A549 treated with GW870086 at 1 μM for 4 hours (cell line): ENCODE measurements at places on chromosomes 6 and 20. TPM values are rescaled to one million over a fixed set of nuclear protein-coding genes. Genes with fewer than 3 reads are reported as not detected.

The ESR1 gene
- 0.02 TPM in 1 of 5 replicates, not detected in the others for total RNA-seq

The GPX5 gene
- not detected in 5 replicates for total RNA-seq

The PTCRA gene
- total RNA-seq: not detected in 5 replicates

The MUC21 gene
- not detected in 5 replicates for total RNA-seq

The ZHX3 gene
- 5.0 to 7.9 TPM (median 5.6 TPM) in 5 replicates for total RNA-seq

The KIF25 gene
- 0.05 to 0.22 TPM in 2 of 5 replicates, not detected in the others for total RNA-seq

The MOCS3 gene
- total RNA-seq: 5.6 to 6.3 TPM (median 5.9 TPM) in 5 replicates

The PKHD1 gene
- not detected in 5 replicates for total RNA-seq

The GNMT gene
- total RNA-seq: 0.19 to 0.32 TPM in 2 of 5 replicates, not detected in the others

The C2 gene
- total RNA-seq: 0.07 to 0.43 TPM (median 0.23 TPM) in 5 replicates

The AIF1 gene
- not detected in 5 replicates for total RNA-seq

The TEAD3 gene
- total RNA-seq: 5.0 to 7.6 TPM (median 6.7 TPM) in 5 replicates

The SLC44A4 gene
- 0.05 to 0.21 TPM in 2 of 5 replicates, not detected in the others for total RNA-seq

The SNHG17 gene
- total RNA-seq: 187 to 224 TPM (median 198 TPM) in 5 replicates

The COX4I2 gene
- total RNA-seq: not detected in 5 replicates

The PRPH2 gene
- total RNA-seq: not detected in 5 replicates

The PAX1 gene
- not detected in 5 replicates for total RNA-seq

The CYP21A2 gene
- total RNA-seq: 0.08 TPM in 1 of 5 replicates, not detected in the others

The PI16 gene
- total RNA-seq: not detected in 5 replicates

The WFDC6 gene
- not detected in 5 replicates for total RNA-seq

The POLR1C gene
- total RNA-seq: 46.7 to 56.2 TPM (median 47.8 TPM) in 5 replicates

The PAK5 gene
- total RNA-seq: not detected in 5 replicates

The MSH5 gene
- 10.5 to 13.8 TPM (median 12.5 TPM) in 5 replicates for total RNA-seq

The CRISP2 gene
- total RNA-seq: not detected in 5 replicates

The GPSM3 gene
- total RNA-seq: 0.22 to 0.49 TPM (median 0.43 TPM) in 5 replicates

The GABRR1 gene
- total RNA-seq: not detected in 5 replicates

The CST2 gene
- 0.19 to 0.43 TPM (median 0.27 TPM) in 4 of 5 replicates, not detected in the other for total RNA-seq

The SLC22A23 gene
- 8.1 to 12.0 TPM (median 10.2 TPM) in 5 replicates for total RNA-seq

The BPIFB4 gene
- not detected in 5 replicates for total RNA-seq

The PPDPF gene
- 275 to 371 TPM (median 312 TPM) in 5 replicates for total RNA-seq
